Pons (tissue), 1 donor: ENCODE measurements at places on chromosomes 5 and 9.

GRCh38 chr5:77958642-77959330, 182.6 kb upstream of the TBCA start:
- DNase-seq, result no peak

DNA sequence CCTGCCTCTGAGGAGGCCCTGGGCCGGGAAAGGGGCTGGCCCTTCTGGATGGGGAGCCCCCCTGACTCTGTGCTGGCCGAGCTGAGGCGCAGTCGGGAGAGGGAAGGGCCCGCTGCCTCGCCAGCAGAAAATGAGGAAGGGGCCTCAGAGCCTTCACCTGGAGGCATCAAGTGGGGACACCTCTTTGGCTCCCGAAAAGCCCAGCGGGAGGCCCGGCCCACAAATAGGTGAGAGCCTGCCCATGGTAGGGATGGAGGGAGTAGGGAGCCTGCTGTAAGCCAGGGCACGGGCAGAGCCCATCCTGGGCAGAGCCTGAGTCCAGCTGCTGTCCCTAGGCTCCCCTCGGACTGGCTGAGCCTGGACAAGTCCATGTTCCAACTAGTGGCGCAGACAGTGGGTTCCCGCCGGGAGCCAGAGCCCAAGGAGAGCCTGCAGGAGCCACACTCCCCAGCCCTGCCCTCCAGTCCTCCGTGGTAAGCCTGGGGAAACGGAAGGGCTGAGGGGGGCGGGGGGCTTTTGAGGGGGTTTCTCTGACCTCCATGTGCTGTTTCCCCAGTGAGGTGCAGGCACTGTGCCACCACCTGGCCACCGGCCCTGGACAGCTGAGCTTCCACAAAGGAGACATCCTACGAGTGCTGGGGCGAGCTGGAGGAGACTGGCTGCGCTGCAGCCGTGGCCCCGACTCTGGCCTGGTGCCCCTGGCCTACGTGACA, 44.3 kb upstream of the TESK1 start:
- DNase-seq, result no peak

- no peak for DNase-seq
Measured at GRCh38 chr9:130193103-130193502, 20.9 kb downstream of the NCS1 start.

DNA sequence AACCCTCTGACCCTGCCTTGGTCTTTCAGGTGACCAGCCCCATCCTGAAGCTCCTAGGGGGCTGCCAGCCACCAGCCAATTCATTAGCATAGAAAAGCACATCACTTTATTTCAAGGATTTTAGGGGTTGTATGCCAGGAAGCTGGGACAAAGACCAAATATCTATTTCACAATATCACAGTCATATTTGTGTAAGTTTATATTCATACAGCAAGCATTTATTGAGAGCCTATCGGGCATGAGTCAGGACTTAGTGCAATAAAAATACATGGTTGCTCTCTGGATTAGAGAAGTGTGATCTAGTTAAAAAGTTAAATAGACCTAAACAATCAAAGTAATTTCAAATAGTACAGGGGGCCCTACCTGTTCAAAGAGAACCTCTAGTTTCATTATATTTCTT, 113.8 kb downstream of the ERCC6L2 start:
- DNase-seq, result no peak

- no peak for DNase-seq
Measured at GRCh38 chr9:83473488-83473971, 64.7 kb downstream of the FRMD3 start.

DNA sequence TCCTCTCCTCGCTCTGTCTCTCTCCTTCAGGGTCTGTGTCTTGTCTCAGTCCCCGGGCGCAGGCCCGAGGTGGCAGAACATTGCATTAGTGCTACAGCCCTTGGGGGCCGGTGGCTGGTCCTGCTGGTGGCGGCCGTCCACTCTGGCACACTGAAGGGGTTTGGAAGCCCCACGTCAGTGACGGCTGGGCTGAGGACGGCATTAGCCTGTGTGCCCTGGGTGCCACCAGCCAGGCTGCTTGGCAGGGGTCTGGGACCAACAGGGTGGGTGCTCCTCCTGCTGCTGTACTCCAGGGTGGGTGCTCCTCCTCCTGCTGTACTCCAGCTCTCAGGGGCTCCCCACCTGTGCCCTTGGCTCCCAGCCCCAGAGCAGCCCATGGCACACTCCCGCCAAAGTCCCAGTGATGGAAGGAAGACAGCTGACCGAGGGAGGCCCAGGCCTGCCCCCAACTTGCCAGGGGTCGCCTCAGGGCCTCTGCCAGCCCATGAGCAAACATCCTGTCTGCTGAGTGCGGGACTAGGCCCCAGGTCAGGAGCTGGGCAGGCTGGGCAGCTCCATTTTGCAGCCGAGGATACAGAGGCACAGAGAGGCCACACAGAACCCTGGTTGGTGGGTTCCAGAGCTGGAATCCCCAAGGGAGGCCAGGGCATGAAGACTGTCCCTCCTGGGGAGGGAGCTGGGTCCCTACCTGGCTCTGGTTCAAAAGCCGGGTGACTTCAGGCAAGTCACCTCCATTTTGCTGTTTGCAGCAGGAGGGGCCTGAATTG, 27.3 kb downstream of the SARDH start:
- DNase-seq, result no peak

GRCh38 chr5:59597690-59598546, 295.6 kb downstream of the PDE4D start:
- DNase-seq, result no peak

DNA sequence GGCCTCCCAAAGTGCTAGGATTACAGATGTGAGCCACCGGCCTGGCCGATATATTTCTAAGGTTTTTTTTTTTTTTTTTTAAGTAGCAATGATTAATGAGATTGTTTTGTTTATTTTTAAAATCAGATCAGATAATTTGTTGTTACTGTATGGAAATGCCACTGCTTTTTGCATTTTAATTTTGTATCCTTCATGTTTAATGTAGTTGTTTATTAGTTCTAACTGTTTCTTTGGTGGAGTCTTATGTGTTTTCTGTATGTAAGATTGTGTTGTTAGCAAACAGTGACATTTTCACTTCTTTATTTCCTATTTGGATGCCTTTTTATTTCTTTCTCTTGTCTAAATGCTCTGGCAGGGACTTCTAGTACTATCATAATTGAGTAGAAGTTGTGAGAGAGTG, 87.3 kb downstream of the DMXL1 start:
- no peak for DNase-seq

GRCh38 chr5:141094481-141095262, at the start of gene PCDHB2:
TSS of gene PCDHB2 (plus strand) at chr5:141094615. CDS start at chr5:141094791, 176 bp downstream.
- peak; percentile 15 for DNase-seq

GRCh38 chr5:59387127-59387526, 506.4 kb downstream of the PDE4D start:
- no peak for DNase-seq

GRCh38 chr5:133612249-133612860, at the start of gene FSTL4:
TSS of gene FSTL4 (minus strand) at chr5:133612541.
- no peak for DNase-seq

DNA sequence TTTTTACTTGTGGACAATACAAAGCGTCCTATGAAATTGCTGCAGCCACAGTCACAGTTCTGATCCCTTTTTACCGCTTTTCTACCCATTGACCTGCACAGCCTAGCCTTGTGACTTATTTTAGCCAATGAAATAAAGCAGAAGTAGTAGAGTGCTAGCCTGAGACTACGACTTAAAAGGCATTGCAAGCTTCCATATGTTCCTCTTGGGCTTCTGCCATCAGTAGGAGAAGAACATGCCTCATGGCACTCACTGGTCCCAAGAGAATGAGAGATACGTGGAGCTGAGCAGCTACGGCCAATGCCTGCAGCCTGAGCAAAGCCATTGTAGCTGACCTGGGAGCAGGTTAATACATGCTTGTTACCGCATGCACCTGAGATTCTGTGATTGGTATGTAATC, 416.6 kb upstream of the CLINT1 start:
- no peak for DNase-seq

GRCh38 chr5:96654209-96654608, 8.0 kb upstream of the CAST start:
- DNase-seq, result no peak

DNA sequence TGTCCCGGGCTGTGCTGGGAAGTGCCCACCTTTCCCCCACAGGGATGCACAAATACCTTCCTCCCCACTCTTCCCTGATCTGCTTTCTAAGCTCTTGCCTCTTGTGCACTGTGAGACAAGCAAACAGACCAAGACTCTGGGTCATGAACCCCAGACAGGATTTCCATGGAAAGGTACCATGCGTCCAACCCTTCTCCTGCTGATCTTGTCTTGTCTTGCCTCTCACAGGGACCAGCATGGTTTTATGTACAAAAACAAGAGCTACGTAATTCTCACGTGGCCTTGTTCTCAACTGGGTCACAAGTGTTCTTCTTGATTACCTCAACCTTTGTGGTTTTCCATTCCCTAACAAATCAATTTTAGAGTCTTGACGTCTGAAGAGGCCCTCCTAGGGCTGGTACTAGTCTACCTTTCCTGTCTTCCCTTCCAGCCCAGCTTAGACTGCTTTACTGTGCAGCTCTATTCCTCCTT, 176.5 kb upstream of the MAP3K1 start:
- DNase-seq, result no peak

DNA sequence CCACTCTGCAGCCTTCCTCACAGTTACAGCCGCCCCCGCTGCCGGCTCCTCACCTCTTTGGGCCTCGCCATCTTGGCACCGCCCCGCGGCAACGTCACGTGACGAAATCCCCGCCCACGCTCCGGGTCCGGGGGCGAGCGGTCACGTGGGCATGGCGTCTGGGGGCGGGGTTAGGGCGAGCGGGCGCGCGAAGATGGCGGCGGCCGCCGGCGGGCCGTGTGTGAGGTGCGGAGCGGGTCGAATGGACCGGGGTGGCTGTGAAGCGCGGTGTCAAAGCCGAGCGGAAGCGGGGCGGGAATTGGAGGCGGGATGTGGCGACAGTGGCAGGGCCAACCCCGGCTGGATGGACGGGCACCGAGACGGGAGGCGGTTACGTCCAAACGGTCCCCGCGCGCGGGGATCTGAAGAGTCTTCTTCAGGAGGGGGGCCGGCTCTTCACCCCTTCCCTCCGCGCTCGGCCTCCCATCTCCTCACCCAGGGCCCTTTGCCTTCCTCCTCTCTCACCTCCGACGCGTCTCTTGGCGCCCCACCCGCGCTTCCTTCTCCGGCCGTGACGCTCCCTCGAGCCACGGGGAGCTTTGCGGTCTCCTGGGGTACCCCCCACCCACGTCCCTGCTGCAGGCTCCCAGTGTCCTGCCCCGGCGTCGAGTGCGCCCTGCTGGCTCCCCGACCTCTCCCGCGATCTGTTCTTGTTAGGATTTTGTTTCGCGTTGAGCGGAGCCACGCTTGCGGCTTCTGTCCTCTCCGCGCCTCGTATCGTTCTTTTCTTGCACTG, at the start of the genes DOLK and NUP188:
Gene DOLK, minus strand, starts transcription at position 77 of the 775 bp plus-strand sequence. CDS start 300 bp downstream, outside the sequence.
Gene NUP188, plus strand, starts transcription at position 173 of the 775 bp plus-strand sequence. Its CDS starts 21 bp downstream, at position 194.
- peak; percentile 91 for DNase-seq
